NCI-H1436 treated with DMSO at 0.1 percent for 48 hours (cell line): ENCODE measurements at places on chromosomes 6 and 20.

DNA sequence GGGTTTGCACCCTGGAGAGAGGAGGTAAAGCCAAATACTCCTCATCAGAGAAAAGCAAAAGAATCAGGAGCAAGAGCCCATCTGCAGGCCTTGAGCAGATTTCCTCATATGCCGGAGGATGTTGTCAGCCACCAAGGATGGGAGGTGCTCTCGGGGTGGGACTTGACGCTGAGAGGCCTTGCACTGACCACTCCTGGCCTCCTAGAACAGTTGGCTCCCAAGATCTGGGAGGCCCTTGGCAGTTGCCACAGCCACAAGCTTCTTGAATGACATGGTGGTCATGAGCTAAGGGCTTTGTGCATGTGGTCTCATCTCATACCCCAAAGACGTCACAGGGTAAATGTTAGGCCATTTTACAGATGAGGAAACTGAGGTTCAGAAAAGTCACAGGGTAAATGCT lies 75.2 kb upstream of the PMEPA1 start:
- no peak for DNase-seq

DNA sequence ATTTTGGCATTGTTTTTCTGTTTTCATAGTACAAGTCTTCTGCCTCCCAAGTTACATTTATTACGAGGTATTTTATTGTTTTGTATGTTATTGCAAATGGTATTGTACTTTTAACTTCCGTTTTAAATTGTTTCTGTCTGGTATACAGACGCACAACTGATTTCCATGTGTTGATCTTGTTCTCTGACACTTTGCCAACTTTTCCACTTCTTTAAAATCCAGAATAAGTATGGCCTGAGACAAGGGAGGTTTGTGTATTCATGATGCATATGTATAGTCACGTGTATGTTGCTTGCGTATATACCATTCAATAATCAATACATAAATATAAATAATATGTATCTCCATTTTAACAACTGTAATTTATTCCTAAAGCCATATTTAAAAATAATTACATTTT lies 41.2 kb downstream of the THBS2 start:
- DNase-seq, result no peak

GRCh38 chr6:4957521-4958231 lies 46.2 kb downstream of the RPP40 start:
- no peak for DNase-seq

DNA sequence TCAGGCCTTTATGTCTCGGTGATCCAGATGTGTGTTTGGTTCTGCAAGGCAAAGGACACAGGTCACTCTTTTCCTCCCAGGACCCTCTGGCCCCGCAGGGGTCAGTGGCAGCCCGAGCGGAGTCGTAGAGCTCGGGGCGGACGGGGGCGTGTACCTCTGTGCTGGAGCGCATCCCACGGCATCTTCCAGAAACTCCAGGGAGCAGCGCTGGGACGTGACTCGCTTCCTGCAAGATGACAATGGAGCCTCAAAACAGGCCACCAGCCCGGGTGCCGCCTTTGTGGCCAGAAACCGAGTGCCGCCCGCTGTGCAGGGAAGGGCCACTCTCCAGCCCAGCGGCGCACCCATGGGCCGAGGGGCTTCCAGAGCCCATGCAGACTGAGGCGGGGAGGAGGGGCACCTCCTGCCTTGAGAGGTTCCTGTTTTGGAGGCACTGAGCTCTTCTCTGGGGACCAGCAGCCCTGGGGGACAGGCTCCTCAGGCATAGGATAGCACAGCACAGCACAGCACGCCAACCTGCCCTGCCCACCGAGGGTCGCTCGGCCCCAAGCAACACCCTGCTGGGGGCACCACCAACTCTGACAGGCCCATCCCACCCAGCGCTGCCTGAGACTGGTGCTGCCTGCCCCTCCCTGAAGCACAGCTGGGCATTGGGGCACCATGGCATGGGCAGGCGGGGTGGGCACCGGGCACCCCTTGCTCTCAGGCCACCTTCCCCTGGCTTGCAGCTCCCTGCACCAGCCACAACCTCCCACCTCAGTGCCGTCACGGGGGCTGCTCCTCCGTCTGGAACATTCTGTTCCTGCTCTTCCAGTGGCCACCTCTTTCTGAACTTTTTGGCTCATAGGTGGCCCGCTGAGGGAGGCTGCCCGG lies 9.7 kb downstream of the RPS21 start:
- DNase-seq, result no peak

- no peak for DNase-seq
Observed at GRCh38 chr6:64691064-64691463, 1016.0 kb downstream of the EYS start.

DNA sequence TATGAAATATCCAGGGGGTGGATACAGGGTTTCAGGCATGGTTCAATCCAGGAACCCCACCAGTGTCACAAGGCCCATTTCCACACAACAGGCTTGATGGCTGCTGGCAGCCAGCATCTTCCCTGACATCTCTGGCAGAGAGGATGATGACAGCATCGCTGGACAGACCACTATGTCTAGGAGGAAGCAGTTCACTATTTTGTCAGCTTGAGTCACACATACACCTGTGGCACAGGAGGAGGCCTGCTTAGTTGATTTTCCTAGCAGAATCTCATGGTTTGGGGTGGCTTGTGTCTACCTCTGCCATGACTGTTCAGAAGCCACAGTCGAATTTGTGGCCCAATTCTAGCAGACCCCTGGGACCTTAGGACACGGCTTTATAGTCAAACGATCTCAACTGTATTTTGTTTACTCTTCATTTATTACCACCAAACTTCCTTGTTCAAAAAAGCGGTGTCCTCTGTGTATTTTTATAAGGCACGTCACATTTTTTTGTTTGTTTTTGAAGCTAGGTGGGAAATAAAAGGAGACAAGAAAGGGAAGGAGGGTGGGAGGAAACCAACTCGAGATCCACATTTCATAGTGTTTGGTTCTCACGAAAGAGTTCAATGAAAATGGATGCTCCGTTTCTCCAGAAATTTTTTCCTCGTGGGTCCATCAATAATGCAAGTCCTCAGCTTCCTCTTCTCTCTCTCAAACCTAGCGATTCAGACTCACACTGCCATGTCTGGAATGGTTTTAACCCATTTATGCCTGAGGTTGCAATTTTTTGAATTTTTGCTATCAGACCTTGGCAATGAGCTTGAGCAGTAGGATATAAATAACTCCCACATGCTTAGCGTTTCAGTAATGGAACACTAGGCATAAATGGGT lies 94.4 kb downstream of the TOX2 start:
- DNase-seq, result no peak

GRCh38 chr6:111301946-111302345 lies 181.1 kb downstream of the REV3L start:
- no peak for DNase-seq

DNA sequence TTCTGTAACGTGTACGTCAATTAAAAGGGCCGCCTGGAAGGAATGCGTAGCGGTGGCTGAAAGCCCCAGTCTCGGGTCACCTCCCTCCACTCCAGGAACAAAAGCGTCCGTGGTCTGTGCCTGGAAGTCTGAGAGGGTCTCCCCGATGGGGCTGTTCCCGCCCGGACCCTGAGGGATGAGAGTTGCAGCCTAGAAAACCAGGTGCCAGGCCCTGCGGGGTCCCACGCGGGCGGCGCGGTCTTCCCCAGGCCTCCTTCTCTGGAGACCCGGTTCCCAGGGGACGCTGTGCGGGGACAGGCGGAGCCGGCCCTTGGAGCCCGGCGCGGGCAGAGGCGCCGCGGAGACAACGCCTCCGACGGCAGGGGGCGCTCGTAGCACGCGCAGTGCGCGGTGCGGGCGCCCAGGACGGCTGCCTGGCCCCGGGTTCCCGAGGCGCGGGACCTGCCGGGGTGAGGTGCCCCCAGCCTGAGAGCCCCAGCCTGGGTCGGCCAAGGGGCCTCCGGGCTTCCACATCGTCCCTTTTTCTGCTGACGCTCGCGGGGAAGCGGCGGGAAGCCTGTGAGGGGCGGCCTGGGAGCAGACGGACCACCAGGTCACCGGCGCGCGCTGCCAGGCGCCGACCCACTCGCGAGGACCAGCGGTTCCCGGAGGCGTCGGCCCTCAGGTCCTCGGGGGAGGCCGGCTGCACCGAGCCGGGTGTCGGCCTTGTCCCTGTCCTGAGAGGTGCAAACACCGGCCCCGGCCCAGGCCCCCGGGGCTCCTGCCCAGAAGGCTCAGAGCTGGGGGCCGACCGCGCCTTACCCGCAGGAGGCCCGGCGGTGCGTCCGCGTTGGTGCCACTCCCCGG lies 5.3 kb upstream of the FOXC1 start:
- DNase-seq, result no peak

GRCh38 chr20:64150756-64151632 lies 13.3 kb upstream of the MYT1 start:
- DNase-seq, result no peak

- DNase-seq, result no peak
Observed at GRCh38 chr6:33620158-33620855, 815 bp upstream of the ITPR3 start.

- DNase-seq, result no peak
Observed at GRCh38 chr6:154086510-154086909, 47.5 kb downstream of the OPRM1 start.

GRCh38 chr20:6055981-6056569 lies 2.2 kb upstream of the LRRN4 start:
- DNase-seq, result no peak

GRCh38 chr20:36802326-36803222 lies 29.0 kb upstream of the DSN1 start:
- no peak for DNase-seq

GRCh38 chr6:67212584-67212983 lies 1422.5 kb upstream of the ADGRB3 start:
- no peak for DNase-seq

DNA sequence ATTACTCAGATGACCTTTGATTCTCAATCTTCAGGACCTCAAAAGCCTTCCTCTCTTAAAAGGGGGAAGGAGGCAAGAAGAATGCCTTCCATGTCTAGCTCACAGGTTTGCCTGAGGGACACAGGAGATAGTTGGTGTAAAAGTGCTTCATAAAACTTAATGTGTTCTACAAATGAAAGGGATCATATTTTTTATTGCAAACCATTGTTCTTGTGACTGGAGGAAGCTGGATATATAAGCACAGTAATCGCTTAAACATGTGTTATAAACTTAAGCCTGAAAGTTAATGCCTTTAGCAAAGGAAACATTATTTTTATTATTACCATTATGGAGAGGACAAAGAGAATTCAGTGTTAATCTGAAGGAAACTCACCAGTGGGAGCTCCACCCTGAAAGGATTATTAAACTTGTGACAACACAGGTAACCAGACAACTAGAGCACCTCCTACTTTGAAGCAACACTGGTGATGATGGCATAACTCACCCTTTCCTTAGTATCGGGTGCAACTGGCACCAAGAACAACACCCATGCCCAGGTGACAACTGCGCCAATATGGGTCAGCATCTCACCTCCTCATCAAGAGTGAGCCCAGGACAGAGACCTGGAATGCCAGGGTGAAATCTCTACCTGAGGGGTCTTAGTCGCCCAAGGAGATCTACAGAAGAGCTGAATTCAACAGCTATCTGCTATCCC lies 288.7 kb upstream of the PRDM1 start:
- no peak for DNase-seq

DNA sequence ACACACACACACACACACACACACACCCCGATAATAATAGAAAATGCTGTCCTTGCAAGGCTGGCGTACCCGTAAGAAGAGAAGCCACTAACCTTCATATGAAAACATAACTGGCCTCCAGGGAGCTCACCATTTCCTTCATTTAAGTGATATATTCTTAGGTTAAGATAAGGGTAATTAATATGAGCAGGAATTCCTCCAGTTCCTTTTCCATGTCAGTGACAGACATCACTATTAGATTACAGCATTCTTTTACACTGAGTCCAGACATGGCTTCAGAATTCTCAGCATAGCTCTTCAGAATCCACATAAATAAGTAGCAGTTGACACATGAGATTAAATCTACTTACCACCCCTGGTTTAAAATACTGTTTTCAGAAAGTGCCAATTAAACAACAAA lies 121.9 kb downstream of the SIM1 start:
- no peak for DNase-seq

- DNase-seq, result no peak
Observed at GRCh38 chr6:91221072-91221720, 634.3 kb upstream of the MAP3K7 start.

DNA sequence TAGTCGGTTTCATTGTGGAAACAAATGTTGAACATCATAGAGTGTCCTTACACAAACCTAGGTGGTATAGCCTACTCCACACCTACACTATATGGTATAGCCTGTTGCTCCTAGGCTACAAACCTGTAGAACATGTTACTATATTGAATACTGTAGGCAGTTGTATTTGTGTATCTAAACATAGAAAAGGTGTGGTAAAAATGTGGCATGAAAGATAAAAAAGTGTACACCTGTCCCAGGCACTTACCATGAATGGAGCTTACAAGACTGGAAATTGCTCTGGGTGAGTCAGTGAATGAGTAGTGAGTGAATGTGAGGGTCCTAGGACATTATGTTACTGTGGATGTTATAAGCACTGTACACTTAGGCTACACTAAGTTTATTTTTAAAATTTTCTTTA lies 103.0 kb downstream of the ZFAND3 start:
- no peak for DNase-seq

DNA sequence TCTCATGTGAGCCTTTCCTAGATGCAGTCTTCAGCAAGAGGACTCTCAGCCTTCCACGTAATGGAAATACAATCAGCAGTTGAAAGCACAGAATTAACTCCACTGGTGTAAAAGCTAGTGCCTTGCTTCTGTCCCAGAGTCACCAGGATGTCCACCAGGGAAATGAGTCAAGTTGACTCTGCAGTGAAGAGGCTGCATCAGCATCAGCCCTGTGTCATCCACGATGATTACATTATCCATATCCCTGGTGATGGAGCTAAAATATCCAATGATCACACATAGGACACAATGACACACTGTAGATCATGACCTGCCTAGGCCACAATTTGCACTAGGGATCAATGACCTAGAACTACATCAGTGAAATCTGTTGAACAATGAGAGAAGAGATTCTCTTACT lies 262.4 kb downstream of the ERMARD start:
- DNase-seq, result no peak

- DNase-seq, result no peak
Observed at GRCh38 chr20:1824834-1825233, 70.4 kb upstream of the SIRPA start.

DNA sequence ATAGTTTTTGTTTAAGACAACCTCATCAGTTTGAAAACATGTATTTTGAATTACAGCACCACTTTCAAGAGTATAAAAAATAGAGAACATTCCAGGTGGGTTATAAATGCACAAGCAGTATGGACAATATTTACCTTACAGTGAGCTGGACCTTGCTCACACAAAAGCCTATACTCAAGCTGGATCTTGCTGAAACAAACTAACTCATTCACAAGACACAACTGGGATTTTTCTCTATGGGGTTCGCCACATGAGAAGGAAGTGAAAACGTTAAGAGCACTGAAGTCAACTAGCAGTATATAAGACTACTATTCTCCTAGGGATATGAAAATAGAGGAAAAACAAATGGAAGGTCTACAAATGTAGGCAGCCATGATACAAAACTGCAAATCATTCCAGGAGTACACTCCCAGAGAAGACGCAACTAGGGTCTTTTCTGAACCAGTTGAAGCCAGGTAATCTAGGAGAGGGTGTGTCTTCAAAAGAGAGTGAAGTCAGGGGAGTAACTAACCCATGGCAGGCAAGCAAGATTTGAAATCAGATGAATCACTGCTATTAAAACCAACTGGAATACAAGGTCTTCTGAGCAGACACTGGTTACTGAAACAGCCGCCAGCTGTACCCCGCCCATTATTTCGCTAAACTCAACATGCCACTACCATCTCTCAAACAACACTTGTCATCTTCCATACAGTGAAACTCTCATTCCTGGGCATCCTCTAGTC lies 26.5 kb downstream of the STAU1 start:
- no peak for DNase-seq
